ENCODE measurements at places on chromosomes 12 and 14. TPM values are rescaled to one million over a fixed set of nuclear protein-coding genes. Genes with fewer than 3 reads are reported as not detected.

DNA sequence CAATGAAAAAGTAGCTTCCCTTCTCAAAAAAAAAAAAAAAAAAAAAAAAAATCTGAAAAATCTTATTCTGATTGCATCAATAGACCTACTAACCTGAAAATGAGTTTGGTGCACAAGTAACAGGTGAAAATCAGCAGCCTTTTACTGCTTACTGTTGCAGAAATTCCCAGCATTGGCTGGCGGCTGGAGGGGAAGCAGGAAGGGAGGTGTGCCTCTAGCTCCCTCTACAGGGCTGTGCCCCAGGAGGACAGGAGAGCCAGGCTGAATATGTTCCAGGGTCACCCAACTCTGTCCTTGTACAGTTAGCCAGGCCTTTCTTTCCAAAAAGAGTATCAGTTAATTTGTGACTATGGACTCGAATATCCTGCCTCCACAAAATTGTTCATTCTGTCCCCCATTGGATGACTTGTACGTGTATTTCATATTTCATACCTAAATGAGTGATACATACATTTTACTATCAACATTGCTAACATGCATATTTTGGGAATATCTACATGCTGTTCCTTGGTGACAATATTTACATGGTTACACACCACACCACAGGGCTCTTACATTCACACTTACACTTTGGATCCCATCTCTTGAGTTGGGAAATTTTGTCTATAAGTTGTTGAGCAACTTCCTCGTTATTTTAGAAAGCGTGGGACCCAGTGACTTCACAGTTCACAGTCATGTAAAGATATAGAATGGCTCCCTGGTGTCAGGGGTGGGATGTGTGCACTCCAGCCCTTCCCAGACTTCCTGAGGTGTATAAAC is 124.8 kb downstream of the SAMD4A start:
- DNase-seq = peak; percentile 89

- no peak for DNase-seq
Observed at GRCh38 chr12:116171549-116171948, 105.9 kb downstream of the MED13L start.

Gene SSTR1
- total RNA-seq = 4.1 TPM

Gene TDRD9
- total RNA-seq = 8.2 TPM

DNA sequence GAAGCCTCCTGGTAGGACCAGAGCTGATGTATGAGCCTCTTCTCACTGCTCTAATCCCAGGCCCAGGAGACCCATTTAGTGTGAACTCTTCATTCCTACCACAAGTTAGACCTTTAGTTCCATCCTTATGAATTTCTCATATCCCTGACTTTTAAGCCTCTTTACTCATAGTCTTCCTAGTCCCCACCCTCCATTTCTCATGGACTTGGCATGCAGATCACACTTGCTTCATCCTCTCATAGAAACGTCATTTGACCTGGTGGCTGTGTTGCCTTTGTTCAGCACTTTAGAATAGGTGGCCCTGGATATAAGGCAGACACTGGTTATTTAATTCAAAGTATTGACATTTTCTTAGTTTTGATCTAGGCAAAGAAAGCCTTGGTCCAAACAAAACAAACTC is 99.5 kb downstream of the SLC16A7 start:
- DNase-seq = no peak

- DNase-seq = no peak
Observed at GRCh38 chr14:29236848-29237247, 470.3 kb downstream of the FOXG1 start.

DNA sequence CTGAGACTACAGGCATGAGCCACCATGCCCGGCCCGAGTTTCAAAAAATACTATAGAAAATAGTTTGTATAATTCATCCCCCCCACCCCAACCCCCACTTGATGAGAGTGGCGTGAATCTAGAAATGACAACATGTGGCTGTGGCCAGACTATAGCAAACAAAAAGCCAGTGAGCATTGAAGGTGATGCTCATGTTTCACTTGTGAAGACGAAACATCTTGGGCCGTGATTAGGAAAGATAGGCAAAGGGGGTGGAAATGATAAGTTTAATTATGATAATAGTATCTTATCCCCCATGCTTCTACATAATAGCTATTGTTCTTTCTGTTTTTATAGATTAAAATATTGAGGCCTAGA is 8.5 kb downstream of the BORCS5 start:
- no peak for DNase-seq

Gene PGF
- total RNA-seq = 12.4 TPM

Data from sciatic nerve (tissue), 2 donors.